ENCODE measurements at places on chromosomes 6 and 20.
A peak's percentile ranks its signal among the peaks of the same experiment; 100 is the strongest.

GRCh38 chr20:56414842-56415765 is 3.0 kb downstream of the CASS4 start:
- peak; percentile 53 for DNase-seq

- DNase-seq, result no peak
Measured at GRCh38 chr6:42963179-42963854, 2.8 kb downstream of the GNMT start.

DNA sequence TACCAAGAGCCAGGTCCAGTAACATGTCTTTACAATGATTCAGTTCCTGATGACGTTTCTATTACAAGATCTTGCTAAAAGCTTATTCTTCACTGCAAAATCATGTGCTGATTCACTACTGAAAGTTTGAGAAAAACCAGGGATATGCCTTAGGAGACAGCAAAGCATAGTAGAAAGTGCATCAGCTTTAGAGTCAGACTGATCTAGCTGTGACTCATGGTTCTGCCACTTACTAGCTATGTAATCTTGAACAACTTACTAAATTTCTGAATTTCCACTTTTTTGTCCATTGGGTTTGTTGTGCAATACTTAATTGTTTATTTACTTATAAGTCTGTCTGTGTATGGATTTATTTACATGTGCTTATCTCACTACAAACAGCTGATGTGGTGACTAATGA is 198.5 kb upstream of the RSPO3 start:
- DNase-seq, result no peak

DNA sequence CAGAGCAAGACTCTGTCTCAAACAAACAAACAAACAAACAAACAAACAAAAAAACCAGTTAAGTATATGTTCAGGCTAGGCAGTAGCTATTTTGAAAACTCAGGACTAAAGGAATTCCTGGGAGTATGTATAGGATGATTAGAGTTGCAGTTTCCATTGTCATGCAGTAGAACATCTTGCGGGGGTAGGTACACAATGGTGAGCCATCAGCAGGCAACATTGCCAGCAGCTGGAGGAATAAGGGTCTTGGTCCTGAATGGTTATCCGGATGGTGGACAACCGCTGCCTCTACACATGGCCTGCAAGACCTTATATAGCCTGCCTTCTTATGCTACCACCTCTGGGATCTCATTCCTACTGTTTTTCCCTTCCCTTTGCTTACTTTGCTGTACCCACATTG is 297.5 kb downstream of the SOX4 start:
- DNase-seq, result no peak

DNA sequence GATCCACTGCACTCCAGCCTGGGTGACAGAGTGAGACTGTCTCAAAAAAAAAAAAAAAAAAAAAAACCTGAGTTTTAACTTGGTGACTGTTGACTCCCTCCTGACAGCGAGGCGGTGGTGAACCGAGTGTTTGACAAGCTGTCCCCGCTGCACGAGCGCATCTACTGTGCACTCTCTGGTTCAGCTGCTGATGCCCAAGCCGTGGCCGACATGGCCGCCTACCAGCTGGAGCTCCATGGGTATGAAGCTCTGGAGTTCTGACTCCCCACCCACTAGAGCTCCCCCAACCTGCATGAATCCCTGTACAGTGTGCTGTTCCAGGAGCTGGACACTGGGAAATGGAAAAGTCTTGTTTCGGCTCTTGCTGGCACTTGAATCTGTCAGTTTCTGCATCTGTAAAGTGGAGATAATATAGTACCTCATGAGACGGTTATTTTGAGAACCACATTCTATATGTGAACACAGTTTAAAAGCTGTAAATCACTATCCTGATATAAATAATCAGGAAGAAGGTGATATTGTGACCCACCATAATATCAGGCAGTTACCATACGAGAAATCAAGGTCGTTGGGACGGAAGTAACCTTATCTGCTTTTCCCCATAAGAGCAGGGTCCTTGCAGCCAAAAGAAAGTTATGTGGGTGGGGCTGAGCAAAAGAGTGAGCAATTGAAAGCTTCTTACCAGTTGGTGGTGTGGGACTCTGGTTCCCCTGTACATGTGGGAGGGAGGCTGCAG is 3.3 kb downstream of the PSMB9 start:
- DNase-seq, result no peak

DNA sequence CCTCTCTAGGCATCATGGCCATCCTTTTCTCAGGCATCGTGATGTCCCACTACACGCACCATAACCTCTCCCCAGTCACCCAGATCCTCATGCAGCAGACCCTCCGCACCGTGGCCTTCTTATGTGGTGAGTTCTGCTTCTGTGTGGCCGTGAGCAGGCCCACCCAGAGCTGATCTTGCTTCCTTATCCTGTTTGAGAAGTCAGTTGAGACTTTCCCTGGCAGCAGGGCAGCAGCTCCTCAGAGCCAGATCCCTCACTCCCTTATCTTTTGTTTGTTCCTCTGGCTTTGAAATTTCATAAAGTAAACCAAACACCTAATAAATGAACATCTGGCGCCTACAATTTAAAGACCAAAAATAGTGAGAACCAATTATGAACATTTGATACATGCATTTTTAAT is 40.6 kb downstream of the SPATA2 start:
- DNase-seq, result no peak

DNA sequence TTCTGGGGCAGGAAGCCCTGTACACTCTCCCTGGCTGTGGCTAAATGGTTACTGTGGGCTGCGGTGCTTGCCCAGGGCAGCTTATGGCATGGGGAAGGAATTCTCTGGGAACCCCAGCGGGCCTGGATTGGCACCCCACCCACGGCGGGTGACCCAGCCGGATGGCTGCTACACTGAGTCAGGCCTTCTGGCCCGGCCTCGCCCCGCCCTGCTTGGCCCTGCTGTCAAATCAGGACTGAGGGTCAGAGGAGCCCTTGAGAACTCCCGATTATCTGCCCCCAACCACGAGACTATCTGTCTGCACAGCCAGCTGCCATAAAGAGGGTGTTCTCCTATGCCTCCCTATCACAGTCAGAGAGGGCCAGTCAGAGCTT is 7.3 kb upstream of the ITPR3 start:
- DNase-seq, result no peak

GRCh38 chr6:40352006-40352405 is 235.2 kb downstream of the LRFN2 start:
- DNase-seq, result no peak

DNA sequence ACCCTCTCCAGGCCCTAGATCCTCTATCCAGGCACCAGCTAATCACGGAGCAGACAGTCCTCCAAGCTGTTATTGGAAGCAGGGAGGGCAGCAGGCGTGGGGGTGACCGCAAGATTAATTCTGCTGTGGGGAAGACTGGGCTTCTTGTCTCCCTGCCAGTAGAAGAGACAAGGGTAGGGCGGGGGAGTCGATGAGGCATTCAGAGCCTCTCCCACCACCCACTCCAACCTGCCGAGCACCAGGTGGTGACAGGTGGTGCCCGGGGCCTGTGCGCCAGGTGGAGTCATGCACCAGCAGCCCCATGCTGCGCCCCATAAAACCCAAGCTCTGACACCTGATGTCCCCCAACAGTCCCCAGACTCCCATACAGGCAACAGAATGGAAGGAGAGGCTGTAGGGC is 89.6 kb downstream of the CDH22 start:
- no peak for DNase-seq

- no peak for DNase-seq
Measured at GRCh38 chr6:68256391-68256790, 378.7 kb upstream of the ADGRB3 start.

GRCh38 chr20:47097691-47098622 is 203.3 kb downstream of the EYA2 start:
- no peak for DNase-seq
